ENCODE measurements at places on chromosomes 3 and 15. TPM values are rescaled to one million over a fixed set of nuclear protein-coding genes. Genes with fewer than 3 reads are reported as not detected.
A peak's percentile ranks its signal among the peaks of the same experiment; 100 is the strongest.

DNA sequence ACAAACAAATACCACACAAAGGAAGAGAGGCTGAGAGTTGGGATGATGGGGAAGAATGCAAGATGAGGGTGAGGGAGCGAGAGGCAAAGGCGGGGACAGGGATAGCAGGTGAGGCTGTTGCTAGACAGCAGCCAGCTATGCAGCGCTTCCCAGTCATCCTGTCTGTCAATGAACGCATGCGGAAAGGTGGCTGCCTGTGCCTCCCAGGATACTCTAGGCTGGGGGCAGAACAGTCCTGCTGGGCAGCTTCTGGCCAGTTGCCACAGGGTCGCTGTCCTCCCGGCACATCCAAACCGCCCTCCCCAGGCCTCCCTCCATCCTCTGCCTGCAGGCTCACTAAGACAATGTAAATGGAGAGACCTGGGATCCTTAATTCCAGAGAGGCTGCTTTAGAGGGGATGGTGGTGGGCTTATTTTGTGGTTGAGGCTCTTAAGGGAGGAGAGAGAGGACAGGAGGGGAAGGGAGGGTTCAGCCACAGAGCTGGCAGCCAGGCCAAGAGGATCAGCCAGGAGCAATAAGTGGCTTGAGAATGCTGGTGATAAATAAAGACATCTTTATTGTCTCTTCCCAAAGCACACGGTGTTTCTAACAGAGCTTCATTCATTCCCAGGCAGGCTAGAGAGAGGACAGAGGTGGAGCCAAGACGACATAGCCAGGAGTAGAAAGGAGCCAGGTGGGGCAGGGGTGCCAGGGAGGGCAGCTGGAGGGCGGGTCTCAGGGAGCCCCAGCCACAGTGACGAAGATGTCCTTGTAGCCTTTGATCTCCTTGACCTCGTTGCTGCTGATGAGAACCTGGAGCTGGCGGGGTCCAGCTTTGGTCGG lies 9.2 kb upstream of the TGM5 start:
- no peak for DNase-seq
- H3K4me3 ChIP-seq = no peak overlapping the region
- peaks cover 2% of the 10 kb centered on the region for H3K36me3 ChIP-seq
- peaks cover 6% of the 10 kb centered on the region for H3K4me1 ChIP-seq

DNA sequence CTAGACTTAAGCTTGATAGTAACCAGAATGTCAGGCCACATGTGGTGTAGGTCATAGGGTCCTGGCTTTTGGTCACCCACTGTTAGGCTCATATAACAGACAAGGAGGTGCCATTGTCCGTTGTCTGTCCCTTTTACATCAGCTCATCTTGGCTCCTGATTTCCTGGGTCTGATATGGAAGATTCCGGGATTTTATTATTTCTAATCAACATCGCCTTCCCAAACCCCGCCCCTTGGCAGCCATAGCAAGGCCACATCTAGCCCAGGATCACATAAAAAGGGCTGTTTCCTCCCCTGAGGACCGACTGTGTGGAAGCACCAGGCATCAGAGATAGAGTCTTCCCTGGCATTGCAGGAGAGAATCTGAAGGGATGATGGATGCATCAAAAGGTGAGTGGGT lies at the start of gene TGM4:
TGM4 (plus strand) TSS at position 301 of the 400 bp plus-strand sequence; CDS start at position 372, 71 bp downstream.
- no peaks in the 10 kb centered on the region for H3K27me3 ChIP-seq
- DNase-seq = no peak
- peaks cover 5% of the 10 kb centered on the region for H3K4me1 ChIP-seq
- no peak within 1 kb of the TSS for H3K27ac ChIP-seq

GRCh38 chr15:37081983-37082382 lies 18.4 kb downstream of the MEIS2 start:
- H3K27me3 ChIP-seq = no peaks in the 10 kb centered on the region
- peaks cover 64% of the 10 kb centered on the region for H3K4me1 ChIP-seq
- peak overlapping the region; percentile 1 for H3K4me3 ChIP-seq
- no peak for DNase-seq

- no peaks in the 10 kb centered on the region for H3K36me3 ChIP-seq
- DNase-seq = peak; percentile 75
- H3K4me3 ChIP-seq = no peak overlapping the region
Measured at GRCh38 chr3:48507256-48508061, 3.5 kb upstream of the SHISA5 start.

Gene MESP2
- total RNA-seq = 0.36 TPM

Gene GOLGA6L22
- not detected for total RNA-seq

DNA sequence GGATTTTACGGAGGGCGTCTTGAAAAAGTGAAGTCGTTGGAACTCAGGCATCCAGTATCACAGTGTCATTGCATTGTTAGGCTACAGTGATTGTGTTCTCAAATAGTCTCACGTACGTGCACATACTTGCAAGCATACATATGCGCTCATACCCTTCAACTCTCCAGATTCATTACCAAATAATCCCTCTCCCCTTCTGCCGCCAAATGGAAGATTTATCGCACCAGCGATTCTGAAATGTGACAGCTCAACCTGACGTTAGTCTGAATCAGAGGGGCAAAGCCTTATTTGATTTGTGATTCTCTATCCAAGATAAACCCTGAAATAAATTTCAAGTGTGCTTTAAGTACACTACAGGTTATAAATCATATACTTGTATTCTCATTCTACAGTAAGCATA lies 119.4 kb downstream of the GADL1 start:
- no peak for DNase-seq
- H3K27ac ChIP-seq = no peak overlapping the region
- peaks cover 10% of the 10 kb centered on the region for H3K4me1 ChIP-seq
- no peak overlapping the region for H3K4me3 ChIP-seq
- no peaks in the 10 kb centered on the region for H3K36me3 ChIP-seq
- no peaks in the 10 kb centered on the region for H3K27me3 ChIP-seq

GRCh38 chr3:63523100-63523499 lies 129.4 kb upstream of the SNTN start:
- H3K36me3 ChIP-seq = no peaks in the 10 kb centered on the region
- no peak for DNase-seq

Measured in chondrocyte (in vitro differentiated cells).